ENCODE measurements at places on chromosomes 16 and 17.

- no peak for DNase-seq
Measured at GRCh38 chr16:78194948-78195347, 95.5 kb downstream of the WWOX start.

DNA sequence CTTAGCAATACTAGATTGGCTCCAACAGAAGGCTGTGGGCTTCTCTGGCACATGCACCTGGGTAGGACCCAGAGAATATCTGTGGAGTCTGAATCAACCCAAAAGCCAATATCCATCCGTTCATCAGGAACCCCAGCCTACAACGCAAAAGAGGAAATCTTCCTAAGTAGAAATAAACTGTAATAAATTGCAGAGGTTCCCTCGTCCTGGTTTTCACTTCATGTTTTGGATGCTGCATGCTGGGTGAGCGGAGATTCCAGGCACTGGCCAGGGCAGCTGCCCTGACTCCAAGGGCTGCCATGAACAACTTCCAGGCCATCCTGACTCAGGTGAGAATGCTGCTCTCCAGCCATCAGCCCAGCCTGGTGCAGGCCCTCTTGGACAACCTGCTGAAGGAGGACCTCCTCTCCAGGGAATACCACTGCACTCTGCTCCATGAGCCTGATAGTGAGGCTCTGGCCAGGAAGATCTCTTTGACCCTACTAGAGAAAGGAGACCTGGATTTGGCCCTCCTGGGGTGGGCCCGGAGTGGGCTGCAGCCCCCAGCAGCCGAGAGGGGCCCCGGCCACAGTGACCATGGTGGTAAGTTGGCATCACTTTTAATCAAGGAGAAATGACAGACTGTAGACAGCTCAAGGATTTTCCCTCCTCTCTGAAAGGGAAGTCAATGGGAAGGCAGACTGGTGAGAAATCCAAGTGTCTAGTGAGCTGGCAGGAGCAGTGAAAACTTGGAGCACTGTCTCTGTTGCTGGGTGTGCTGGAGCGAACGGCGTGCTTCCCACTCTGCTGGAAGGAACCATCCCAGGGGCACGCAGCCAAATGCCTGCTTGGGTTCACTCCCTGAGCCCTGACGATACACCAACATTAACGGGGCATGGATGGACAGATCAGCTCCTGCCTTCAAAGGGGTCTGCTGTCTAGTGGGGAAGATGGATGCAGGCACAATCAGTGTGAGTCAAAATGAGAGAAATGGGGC is 10.7 kb upstream of the CIITA start:
- no peak for DNase-seq

DNA sequence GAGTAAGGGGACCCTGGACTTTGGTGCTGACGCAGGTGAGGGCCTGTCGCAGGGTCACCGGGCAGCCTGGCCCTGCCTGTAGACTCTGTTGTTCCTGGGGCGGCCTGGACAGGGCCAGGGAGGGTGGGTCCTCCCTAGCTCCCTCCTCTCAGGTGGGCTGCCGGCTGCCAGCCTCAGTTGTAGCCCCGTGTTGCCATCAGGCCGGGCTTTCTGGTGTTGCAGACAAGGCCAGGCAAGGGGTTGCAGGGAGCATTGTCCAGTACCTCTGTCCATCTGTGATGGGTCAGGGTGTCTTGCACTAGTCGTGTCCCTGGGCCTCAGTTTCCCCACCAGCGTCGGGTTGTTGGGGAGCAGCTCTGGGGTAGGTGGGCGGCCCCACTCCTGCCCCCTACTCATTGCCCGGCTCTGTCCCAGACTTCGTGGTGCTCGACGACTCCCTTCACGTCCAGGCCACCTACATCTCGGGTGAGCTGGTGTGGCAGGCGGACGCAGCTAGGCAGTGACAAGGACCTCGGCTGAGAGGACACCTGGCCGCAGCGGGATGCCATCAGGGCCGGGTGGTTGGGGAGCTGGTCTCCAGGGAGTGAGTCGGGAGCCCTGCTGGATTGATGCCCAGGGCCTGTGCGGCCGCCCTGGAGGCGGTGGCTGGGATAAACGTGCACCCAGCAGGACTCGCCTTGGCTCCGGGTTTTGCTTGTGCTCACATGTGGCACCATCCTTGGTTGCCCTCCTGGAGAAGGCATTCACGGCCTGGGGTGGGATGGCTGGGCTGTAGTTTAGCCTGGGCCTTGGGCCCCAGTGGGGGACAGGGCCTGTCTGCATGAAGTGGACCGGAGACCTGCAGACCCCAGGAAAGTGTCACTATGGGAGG is 1.9 kb downstream of the CEMP1 start:
- DNase-seq, result no peak

DNA sequence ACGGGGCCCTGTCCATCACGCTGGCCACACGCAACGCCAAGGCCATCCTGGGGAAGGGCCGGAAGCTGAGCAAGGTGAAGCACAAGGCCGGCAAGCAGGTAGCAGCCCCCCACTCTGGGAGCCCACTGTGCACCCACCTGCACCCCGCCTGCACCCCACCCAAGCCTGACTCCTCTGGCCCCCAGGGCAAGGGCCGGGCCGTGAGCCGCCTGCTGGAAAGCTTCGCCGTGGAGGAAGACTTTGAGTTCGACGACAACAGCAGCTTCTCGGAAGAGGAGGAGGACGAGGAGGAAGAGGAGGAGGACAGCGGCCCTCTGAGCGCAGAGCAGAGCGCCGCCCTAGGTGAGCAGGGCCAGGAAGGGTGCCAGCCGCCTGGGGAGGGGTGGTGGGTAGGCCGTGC is 54.0 kb downstream of the ACTG1 start:
- DNase-seq, result no peak

DNA sequence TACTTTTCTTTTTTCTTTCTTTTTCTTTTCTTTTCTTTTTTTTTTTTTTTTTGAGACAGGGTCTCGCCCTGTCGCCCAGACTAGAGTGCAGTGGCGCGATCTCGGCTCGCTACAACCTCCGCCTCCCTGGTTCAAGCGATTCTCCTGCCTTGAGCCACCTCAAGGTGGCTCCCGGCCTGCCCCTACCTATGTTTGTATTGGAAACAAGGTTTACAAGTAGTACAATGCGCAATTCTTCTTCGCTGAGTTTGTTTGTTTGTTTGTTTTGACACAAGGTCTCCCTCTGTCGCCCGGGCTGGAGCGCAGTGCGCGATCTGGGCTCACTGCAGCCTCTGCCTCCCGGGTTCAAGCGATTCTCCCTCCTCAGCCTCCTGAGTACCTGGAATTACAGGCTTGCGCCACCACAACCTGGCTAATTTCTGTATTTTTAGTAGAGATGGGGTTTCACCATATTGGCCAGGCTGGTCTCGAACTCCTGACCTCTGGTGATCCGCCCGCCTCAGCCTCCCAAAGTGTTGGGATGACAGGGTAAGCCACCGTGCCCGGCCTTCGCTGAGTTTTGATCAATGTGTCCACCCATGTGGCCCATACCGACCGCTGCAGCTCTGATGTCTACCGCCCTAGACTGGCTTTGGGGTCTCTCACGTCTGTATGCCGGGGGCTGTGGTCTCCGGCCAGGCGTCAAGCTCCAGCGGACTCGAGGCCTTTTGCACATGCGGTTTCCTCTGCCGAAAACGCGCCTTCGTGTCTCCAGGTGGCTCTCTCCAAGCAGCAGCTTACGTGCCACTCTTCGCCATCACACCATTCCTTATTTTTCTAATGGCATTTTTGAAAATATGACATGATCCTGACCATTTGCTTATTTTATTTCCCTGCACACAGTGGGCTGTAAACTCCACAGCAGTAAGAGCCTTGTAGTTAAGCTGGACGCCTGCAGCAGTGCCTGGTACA is 1.1 kb upstream of the YBX2 start:
- no peak for DNase-seq

DNA sequence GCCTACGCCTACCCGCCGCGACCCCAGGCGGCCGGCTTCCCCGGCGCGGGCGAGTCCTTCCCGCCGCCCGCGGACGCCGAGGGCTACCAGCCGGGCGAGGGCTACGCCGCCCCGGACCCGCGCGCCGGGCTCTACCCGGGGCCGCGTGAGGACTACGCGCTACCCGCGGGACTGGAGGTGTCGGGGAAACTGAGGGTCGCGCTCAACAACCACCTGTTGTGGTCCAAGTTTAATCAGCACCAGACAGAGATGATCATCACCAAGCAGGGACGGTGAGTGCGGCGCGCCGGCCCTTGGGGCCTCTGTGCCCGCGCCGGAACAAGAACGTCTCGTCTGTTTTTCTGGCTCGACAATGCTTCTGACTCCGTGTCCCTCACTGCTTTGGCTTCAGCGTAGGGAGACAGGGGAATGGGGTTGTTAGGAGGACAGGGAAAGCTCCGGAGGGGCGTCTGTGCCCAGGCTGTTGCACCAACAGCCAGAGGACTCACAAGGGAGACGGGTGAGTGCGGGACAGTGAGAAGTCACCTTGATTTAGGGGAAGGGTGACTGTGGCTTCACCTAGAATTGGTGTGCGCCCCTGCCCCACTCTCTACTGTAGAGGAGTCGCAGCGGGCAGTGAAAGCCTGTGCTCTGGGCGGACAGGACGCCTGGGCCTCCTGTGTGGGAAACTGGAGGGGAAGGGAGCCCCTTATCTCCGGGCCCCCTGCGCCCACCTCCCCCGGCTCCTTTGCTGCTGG is 806 bp downstream of the TBX21 start:
- no peak for DNase-seq

DNA sequence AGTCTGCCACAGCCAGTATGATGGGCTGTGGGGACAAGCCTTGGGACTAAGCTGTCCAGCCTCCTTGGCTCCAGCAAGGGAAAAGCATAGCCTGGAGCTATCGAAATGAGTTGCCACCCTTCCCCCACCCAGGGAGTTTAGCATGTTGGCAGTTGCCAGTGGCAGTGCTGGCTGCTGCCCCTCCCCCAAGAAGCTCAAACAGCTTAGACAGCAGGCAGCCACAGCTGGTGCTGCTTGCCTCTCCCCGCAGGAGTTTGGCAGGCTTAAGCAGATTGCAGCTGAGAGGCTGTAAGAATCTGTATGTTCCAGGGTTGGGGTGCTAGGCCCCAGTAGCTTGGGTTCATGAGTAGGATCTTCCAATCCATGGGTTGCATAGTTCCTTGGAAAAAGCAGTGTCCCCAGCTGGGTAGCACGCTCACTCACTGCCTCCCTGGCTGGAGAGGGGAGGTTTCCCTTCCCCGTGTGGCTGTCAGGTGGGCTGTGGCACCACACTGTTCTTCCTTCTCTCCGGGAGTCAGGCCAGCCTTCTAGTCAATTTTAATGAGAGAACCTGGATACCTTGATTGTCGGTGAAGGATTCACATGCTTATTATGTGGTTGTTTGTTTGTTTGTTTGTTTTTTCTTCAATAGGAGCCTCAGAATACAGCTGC is 506.1 kb downstream of the CDH11 start:
- DNase-seq, result no peak

DNA sequence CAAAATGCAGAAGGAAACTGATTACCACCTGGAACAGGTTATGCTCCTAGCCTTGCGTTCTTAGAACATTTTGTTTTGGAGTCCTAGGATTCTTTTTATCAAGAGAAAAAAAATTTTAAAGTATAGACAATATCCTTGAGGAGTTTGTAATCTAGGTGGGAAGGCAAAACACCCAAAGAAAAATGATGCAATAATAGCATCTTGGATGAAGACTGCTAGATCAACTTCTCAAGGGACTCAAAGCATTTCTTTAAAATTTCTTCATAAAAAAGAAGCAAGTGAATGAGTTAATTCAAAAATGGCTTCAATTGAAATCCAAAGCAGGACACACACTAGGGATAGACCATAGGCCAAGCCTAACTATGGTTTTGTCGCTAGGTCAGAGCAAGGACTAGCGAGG is 515.8 kb upstream of the ZFHX3 start:
- no peak for DNase-seq

DNA sequence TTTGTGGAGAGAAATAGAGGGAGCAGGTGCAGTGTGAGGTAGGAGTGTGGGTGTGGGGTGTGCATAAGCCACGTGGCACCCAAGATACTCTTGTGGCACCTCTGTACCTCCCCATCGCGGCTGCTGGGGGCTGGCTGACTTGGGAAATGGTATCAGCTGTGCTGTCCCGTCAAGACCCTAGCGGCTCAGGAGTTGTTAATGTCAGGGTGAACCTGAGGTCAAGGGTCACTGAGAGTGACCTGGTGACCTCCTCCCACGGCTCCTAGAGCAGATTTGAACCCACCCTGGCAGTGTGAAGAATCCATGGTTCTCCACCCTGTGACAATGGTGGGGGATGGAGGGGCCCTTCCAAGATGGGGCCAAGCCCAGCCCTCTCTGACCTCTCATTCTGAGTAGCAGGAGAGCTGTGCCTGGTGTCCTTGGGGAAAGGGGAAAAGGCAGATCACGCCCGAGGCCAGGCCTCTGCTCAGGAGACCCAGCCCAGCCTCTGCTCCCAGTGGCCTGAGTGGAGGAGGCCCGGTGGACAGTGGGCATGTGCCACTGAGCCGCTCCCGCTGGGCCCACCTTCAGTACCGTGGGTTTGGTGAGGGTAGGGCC is 3.0 kb upstream of the WFIKKN2 start:
- DNase-seq, result peak; percentile 19

- no peak for DNase-seq
Measured at GRCh38 chr17:11940904-11941303, 56.4 kb downstream of the ZNF18 start.

GRCh38 chr16:58652741-58653140 is 23.1 kb upstream of the CNOT1 start:
- no peak for DNase-seq

DNA sequence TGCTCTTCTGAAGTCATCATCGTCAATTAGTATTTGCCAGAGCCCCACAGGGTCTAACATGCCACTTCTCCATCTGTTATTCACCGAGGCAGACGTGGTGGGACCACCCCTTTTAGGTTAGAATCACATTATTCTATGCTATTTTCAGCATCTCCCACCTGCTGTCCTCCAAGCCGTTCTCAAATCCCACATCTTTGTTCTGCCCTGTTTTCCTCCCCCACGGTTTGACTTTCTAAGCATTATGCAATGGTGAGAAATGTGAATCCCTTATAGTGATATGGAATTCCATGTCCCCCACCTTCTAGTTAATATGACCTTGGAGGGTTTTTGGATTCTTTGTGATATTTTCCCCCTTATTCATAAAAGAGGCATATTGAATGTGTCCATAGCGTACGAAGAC is 634.1 kb upstream of the RBFOX1 start:
- no peak for DNase-seq

- DNase-seq, result no peak
Measured at GRCh38 chr16:82845116-82845515, 218.3 kb downstream of the CDH13 start.

DNA sequence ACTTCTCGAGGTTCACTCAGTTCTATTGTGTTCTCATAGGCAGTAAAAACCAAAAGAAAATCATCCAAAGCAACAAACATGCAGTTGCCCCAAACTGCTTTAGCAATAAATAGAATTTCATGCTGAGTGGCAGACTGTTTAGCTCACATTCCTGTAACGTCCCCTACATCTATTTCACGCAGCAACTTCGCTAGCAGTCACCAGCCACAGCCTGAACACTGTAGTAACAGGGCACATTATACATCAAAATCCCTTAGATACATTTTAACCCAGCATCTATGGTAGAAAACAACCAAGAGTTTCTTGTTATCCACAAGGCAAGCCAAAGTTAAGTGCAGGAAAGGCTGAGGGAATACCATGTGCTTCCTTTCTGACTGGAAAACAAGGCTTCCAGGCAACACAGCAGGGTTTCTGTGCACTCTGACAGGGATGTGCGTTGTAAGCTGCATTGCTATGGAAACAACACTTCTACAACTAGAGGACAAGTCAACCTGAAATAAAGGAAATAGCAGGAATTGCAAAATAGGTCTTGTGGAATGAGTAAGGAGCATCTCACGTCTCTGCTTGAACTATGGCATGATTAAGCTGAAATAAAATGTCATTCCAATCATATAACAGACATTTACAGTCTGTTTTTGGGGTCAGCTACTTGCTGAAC is 55.4 kb downstream of the CFDP1 start:
- no peak for DNase-seq
